Uterus (tissue), 4 donors: ENCODE measurements at places on chromosomes 13 and 19. TPM values are rescaled to one million over a fixed set of nuclear protein-coding genes. Genes with fewer than 3 reads are reported as not detected.

- H3K36me3 ChIP-seq = no peaks in the 10 kb centered on the region
- no peaks in the 10 kb centered on the region for H3K27me3 ChIP-seq
- no peak overlapping the region for H3K27ac ChIP-seq
- no peaks in the 10 kb centered on the region for H3K4me1 ChIP-seq
These were observed 52.3 kb upstream of the URI1 start for GRCh38 chr19:29889702-29890101.

DNA sequence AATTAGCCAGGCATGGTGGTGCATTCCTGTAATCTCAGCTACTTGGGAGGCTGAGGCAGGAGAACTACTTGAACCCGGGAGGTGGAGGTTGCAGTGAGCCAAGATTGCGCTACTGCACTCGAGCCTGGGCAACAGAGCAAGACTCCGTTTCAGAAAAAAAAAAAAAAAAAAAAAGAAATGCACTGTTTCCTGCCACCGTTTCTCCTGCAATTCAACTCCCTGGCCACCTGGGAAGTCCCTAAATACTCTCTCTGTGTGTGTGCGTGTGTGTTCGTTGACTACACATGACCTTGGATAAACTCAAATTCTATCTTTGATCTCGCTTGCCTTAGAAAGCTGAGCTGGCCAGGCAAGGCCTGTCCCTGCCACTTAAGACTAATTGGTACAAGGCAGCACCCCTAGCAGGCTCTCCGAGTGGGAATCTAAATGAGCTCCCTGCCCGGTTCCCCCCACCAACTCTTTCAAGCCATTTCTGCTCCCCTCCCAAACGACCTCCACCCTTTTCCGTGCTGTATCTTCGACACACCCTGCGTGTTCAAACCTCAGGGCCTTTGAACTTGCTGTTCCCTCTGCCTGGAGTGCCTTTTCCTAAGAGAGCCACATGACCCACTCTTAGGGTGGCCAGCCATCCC is 5.2 kb upstream of the BCAT2 start:
- H3K36me3 ChIP-seq = no peaks in the 10 kb centered on the region
- no peaks in the 10 kb centered on the region for H3K4me1 ChIP-seq
- no peak overlapping the region for H3K27ac ChIP-seq
- no peak for DNase-seq
- H3K27me3 ChIP-seq = no peaks in the 10 kb centered on the region

GRCh38 chr13:51626749-51627148 is 42.5 kb downstream of the WDFY2 start:
- H3K36me3 ChIP-seq = no peaks in the 10 kb centered on the region
- H3K27ac ChIP-seq = no peak overlapping the region
- H3K27me3 ChIP-seq = no peaks in the 10 kb centered on the region
- H3K4me3 ChIP-seq = no peak overlapping the region
- no peak for DNase-seq

GRCh38 chr13:32164622-32165268 is 133.2 kb downstream of the FRY start:
- H3K4me3 ChIP-seq = no peak overlapping the region
- H3K36me3 ChIP-seq = no peaks in the 10 kb centered on the region
- H3K27me3 ChIP-seq = no peaks in the 10 kb centered on the region
- H3K4me1 ChIP-seq = no peaks in the 10 kb centered on the region

- H3K27me3 ChIP-seq = no peaks in the 10 kb centered on the region
- no peak overlapping the region for H3K4me3 ChIP-seq
- H3K36me3 ChIP-seq = no peaks in the 10 kb centered on the region
- no peak overlapping the region for H3K27ac ChIP-seq
- no peak for DNase-seq
These were observed 328.6 kb downstream of the SLITRK5 start for GRCh38 chr13:87999788-88000187.

- H3K4me1 ChIP-seq = no peaks in the 10 kb centered on the region
- DNase-seq = no peak
- H3K4me3 ChIP-seq = no peak overlapping the region
- H3K27ac ChIP-seq = no peak overlapping the region
These were observed 40.0 kb downstream of the ESD start for GRCh38 chr13:46756977-46757376.

DNA sequence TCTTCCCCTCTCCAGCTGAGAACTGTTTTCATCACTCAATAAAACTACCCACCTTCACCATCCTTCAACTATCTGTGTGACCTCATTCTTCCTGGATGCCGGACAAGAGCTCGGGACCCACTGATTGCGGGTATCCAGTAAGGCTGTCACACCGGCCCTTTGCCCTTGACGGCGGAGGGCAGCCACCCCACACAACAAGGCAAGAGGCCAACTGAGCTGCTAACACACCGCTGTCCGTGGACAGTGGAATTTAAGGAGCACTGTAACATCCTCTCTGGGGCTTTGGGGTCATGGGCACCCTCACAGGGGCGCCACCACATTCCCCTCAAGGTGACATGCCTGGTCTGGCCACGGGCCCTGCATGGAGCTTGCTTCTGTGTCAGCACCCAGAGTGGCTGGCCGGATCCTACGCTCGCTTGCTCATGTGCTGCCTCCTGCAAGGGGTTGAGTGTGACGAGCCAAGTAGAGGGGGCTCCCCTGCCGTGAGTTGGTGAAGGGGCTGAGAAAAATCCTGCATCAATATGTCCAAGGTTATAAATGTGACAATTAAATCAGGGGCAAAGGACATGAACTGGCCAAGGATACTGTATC is 31.4 kb downstream of the LHFPL6 start:
- H3K36me3 ChIP-seq = no peaks in the 10 kb centered on the region
- DNase-seq = no peak
- no peaks in the 10 kb centered on the region for H3K27me3 ChIP-seq
- H3K4me1 ChIP-seq = no peaks in the 10 kb centered on the region
- H3K4me3 ChIP-seq = no peak overlapping the region
- H3K27ac ChIP-seq = no peak overlapping the region

DNA sequence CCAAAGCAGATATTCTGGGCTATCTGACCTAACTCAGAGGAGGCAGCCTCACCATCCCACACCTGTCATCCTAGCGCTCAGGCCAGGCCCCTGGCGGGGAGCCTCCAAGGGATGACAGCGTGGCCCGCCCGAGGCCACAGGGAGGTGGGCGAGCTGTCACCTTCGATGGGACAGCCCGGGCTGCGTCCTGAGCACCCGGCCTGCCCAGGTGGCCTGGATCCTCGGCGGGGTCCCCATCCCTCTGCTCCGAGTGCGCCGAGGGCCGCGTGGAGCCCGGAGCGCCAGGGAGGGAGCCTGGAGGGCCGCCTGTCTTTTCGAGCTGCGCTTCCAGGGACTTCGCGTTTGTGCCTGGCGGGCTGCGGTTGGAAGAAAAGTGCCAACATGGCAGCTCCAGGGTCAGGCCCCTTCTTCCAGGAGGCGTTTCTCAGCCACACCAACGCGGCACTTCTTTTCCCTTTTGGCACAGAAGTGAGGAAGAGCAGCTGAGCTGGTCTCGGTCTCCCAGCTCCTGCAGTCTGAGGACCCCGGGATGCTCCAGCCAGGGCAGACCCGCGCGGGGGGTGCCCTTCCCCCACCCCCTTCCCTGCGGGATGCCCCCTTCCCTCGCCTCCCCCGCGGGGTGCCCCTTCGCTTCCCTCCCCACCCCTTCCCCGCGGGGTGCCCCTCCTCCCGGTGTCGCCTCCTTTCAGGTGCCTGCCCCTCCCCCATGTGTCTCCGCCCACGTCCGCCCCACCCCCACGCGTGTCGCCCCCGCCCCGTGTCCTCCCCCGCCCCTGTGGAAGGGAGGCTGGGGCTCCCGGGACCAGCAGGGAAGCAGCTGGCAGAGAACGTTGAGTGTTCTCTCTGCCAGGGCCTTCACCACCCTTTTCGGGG is 42.3 kb downstream of the GJA3 start:
- H3K4me3 ChIP-seq = peak overlapping the region; percentile 65
- no peaks in the 10 kb centered on the region for H3K4me1 ChIP-seq
- no peaks in the 10 kb centered on the region for H3K27me3 ChIP-seq
- no peaks in the 10 kb centered on the region for H3K36me3 ChIP-seq
- peak overlapping the region; percentile 75 for H3K27ac ChIP-seq
- peak; percentile 48 for DNase-seq

DNA sequence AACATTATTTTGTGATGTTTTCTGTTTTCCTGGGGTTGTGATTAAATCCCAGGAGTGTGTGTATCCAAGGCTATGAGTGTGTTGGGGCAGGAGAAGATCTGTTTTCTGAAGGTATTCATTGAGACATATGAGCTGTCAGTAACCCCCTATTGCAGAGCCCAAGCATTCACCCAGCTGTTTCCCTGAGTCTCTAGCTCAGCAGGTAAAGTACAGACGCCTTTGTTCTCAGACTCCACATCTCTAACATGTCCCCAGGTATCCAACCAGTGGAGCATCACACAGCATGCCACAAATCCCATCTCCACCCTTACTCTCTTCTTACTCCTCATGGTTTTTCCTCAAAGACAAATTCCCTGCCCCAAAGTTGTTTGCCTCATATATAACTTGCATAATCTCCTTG is 213.6 kb downstream of the PCDH20 start:
- no peak for DNase-seq
- H3K27ac ChIP-seq = no peak overlapping the region
- H3K4me1 ChIP-seq = no peaks in the 10 kb centered on the region
- no peaks in the 10 kb centered on the region for H3K27me3 ChIP-seq
- H3K4me3 ChIP-seq = no peak overlapping the region
- no peaks in the 10 kb centered on the region for H3K36me3 ChIP-seq

GRCh38 chr19:50794074-50794875 is 4.1 kb downstream of the ACP4 start:
- DNase-seq = no peak
- H3K36me3 ChIP-seq = no peaks in the 10 kb centered on the region
- H3K4me3 ChIP-seq = no peak overlapping the region
- no peak overlapping the region for H3K27ac ChIP-seq

DNA sequence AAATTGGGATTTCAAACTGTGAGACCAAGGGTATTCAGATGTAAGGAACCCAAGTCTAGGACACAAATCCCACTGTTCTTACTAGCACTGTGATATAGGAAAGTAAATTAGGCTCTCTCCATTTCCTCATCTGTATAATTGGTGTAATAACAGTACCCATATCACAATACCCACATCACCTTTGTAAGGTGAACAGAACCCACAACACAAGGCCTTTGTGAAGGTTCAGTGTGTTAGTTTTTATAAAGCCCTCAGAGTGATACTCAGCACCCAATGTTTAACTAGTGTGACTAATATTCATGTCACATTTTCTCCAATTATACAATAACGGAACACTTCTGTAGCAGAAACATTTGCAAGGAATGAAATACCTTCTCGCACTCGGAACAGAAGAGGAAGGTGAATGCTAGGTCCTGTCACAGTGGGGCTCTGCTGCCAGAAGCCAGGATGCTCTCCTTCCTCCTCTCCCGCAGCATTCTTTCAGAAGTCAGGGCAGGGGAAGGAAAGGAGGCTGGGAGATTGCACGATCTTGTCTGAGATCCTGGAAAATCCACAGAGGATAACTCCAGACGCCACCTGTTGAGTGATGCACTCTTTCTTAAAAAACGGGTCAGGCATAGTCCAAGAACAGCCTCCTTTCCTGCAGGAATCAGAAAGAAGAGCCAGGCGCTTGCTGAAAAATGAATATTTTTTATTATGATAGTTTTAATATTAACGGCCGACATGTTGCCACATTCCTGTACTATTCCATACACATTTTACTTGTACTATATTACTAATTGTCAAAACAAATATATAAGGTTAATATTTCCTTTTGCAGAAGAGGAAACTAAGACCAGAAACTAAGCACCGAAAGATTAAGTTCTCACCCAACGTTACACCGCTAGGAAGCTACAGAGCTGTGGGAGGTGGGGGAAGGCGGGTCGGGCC is 762 bp downstream of the ZNF45 start:
- no peaks in the 10 kb centered on the region for H3K27me3 ChIP-seq
- peak overlapping the region; percentile 93 for H3K4me3 ChIP-seq
- peak overlapping the region; percentile 91 for H3K27ac ChIP-seq
- no peak for DNase-seq

DNA sequence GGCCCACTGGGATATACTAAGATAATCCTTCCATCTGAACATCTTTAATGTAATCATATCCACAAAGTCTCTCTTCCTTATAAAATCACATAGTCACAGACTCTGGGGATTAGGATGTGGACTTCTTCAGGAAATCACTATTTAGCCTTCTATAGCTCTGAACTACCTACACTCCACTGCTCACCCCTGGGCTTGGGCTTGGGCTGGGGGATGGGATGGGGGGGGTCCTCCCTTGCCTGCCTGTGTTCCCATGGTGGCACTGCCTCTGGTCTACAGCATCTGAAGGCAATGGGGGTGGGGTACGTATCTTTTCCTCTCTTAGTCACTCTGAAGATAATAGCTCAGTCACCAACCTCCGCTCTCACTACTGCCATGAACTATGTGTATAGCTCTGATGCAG is 67.8 kb upstream of the SERTM1 start:
- H3K27ac ChIP-seq = no peak overlapping the region
- no peaks in the 10 kb centered on the region for H3K36me3 ChIP-seq
- H3K4me1 ChIP-seq = no peaks in the 10 kb centered on the region
- no peaks in the 10 kb centered on the region for H3K27me3 ChIP-seq
- no peak overlapping the region for H3K4me3 ChIP-seq
- DNase-seq = no peak

GRCh38 chr19:19461306-19461670 is 54.1 kb downstream of the TSSK6 start:
- peak overlapping the region; percentile 64 for H3K27ac ChIP-seq
- no peaks in the 10 kb centered on the region for H3K4me1 ChIP-seq
- H3K27me3 ChIP-seq = no peaks in the 10 kb centered on the region
- no peaks in the 10 kb centered on the region for H3K36me3 ChIP-seq
- no peak for DNase-seq

DNA sequence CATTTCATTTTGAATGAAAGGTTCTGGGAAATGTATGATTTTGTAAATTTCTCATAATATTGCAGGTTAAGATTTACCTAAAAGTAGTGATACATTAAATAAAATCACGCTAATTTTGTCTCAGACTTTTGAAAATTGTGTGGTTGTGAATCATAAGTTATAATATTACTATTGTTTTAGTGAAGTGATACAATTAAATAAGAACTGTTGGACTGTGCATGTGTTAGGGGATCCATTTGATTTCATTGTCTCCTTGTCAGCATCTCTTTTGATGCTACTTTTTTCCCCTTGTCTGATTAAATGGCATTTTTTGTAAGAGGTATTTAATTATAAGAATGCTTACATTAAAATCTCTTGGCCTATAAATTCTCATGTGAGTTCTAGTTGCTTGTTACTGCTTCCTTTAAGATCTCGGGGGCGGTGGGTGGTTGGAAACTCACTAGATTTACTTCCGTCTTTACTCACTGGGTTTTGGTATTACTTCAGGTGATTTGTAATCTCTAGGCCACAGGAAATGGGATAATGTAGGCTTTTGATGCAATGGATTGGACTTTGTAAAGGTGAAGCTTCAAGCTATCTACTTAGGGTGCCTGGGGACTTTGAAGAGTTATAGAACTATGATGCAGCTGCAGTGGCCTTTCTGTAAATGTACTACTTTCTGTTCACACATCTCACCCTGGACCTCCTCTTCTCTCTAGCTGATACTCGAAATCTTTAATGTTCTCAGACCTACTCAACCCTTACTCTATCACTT is 66.5 kb downstream of the PAN3 start:
- no peak overlapping the region for H3K4me3 ChIP-seq
- H3K27me3 ChIP-seq = no peaks in the 10 kb centered on the region
- no peaks in the 10 kb centered on the region for H3K36me3 ChIP-seq
- DNase-seq = no peak

CPAMD8 gene
- 18.3 TPM for total RNA-seq

LSR gene
- total RNA-seq = 20.0 TPM

BRCA2 gene
- 1.2 TPM for total RNA-seq

SERP2 gene
- total RNA-seq = 0.77 TPM

CCL25 gene
- not detected for total RNA-seq

GTF2F2 gene
- total RNA-seq = 22.3 TPM

DMKN gene
- 4.4 TPM for total RNA-seq

CNN1 gene
- 870 TPM for total RNA-seq

PTGER1 gene
- not detected for total RNA-seq

ZNF471 gene
- total RNA-seq = 19.4 TPM
